ENCODE measurements at places on chromosomes 12 and 14.

- no peak for DNase-seq
Measured at GRCh38 chr12:61654698-61655097, 605.5 kb upstream of the USP15 start.

- no peak for DNase-seq
Measured at GRCh38 chr12:131920157-131920508, 8.9 kb upstream of the PUS1 start.

- DNase-seq = no peak
Measured at GRCh38 chr14:73877790-73878189, 8.9 kb upstream of the ZNF410 start.

GRCh38 chr12:125336246-125336645 lies 271.0 kb downstream of the AACS start:
- DNase-seq = no peak

GRCh38 chr12:30694412-30695198 lies 1.1 kb downstream of the IPO8 start:
- peak; percentile 35 for DNase-seq

- DNase-seq = no peak
Measured at GRCh38 chr14:96213871-96214465, 9.3 kb downstream of the BDKRB2 start.

- DNase-seq = no peak
Measured at GRCh38 chr12:117658226-117658625, 296.8 kb upstream of the NOS1 start.

- peak; percentile 83 for DNase-seq
Measured at GRCh38 chr12:109804820-109805761, 28.1 kb downstream of the TRPV4 start.

GRCh38 chr12:78703820-78704525 lies 160.6 kb upstream of the SYT1 start:
- peak; percentile 28 for DNase-seq
